ENCODE measurements at places on chromosomes 7 and 10. TPM values are rescaled to one million over a fixed set of nuclear protein-coding genes. Genes with fewer than 3 reads are reported as not detected.

- DNase-seq, result no peak
Measured at GRCh38 chr7:132394283-132395198, 181.7 kb downstream of the PLXNA4 start.

- DNase-seq, result no peak
Measured at GRCh38 chr7:46170792-46171191, 249.7 kb upstream of the IGFBP3 start.

Gene GJD4
- total RNA-seq, result not detected

Gene OR6B1
- total RNA-seq, result not detected

Measured in H4 (cell line).